ENCODE measurements at places on chromosomes 11 and 22.

DNA sequence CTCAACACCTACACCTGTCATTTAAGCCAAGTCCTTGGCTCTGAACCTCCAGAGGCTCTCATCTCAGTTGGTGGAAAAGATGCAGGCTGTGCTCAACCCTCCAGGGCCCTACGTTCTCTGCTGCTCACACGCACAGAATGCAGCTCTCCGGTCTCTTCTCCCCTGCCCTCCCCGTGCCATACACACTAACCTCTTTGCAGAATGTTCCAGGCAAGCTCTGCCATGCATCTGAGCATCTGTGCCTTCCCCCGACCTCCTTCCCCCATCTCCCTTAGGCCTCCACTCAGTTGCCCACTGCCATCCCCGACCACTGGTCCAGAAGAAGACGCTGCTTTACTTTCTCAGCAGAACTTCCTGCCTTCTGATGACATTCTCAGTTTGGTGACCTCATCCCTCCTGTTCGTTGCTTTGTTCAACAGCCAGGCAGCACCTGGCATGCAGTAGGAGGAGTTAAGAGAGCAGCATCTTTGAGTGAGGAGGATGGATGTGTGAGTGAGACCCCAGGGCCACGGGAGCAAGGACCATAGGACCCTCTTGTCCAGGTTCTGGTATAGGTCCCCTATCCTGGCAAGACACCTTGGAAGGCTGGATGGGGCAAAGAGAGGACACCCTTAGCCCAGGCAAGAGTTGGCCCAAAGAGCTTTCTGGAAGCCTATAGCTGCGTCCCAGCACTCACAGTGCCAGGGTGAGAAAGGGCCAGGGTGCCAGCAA is 598.0 kb downstream of the BRD1 start:
- DNase-seq: no peak

GRCh38 chr11:44300844-44301563 is 8.9 kb downstream of the ALX4 start:
- DNase-seq: no peak

- no peak for DNase-seq
These were observed 47.0 kb upstream of the ALKBH3 start for GRCh38 chr11:43833657-43834073.

DNA sequence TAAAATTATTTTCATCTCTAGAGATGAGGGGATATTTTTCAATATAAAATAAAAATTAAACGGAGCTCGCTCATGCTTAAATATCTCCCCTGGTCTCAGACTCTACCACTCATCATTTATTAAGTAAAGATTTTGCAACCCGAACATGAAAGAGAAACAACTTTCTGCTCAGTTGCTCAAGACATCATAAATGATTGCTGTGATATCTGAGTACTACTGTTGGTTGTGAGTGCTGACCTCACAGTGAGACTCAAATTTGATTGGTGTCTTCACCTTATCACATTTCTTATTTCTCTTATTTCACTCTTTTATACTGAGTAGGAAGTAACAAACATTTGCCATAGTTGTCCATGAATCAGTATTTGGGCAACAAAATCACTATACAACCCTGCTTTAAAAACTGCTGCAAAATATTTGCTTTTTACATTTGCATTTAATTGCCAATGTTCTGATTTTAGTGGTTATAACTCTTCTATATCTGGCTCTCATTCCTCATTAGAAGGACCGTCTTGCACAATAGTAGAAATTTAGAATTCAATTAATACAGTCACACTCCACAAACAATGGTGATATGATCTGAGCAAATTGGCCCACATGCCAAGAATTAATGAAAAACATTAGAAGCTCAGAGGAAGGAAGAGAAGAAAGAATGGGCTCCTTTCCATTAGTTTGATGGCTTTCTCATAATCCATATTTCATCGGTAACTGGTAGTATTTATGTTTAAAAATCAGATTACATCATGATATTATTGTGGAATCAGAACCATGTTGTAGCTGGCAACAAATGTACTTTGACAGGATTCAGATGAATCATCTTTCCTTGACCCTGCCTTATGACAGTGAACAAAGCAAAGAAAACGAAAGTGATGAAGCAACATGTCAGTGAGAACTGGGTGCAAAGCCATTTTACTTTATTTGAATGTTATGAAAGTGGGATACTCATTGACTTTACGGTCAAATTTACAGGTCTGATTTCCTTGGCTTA is 973.6 kb upstream of the TENM4 start:
- DNase-seq: no peak

DNA sequence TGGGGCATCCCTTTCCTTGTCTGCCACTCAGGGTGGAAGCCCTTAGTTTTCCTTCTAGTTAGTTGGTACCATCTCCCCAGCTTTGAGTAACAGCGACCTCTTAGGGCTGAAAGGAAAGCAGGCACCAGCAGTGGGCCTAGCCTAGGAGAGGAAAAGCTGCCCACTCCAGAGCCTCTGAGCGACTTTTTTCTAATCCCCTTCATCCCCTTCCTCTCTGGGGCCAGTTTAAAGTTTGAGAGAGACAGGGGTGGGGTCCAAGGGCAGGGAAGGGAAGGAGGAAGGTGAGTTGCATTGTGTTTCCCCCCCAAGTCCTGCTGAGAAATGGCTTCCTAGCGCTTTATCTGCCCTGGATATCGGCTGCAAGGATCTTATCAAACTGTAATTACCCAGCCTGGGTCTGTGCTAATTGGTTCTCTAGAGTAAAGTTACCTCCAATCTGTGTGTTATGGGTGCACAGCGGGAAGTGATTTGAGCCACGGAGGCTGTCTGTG is 573.9 kb upstream of the CADM1 start:
- no peak for DNase-seq

DNA sequence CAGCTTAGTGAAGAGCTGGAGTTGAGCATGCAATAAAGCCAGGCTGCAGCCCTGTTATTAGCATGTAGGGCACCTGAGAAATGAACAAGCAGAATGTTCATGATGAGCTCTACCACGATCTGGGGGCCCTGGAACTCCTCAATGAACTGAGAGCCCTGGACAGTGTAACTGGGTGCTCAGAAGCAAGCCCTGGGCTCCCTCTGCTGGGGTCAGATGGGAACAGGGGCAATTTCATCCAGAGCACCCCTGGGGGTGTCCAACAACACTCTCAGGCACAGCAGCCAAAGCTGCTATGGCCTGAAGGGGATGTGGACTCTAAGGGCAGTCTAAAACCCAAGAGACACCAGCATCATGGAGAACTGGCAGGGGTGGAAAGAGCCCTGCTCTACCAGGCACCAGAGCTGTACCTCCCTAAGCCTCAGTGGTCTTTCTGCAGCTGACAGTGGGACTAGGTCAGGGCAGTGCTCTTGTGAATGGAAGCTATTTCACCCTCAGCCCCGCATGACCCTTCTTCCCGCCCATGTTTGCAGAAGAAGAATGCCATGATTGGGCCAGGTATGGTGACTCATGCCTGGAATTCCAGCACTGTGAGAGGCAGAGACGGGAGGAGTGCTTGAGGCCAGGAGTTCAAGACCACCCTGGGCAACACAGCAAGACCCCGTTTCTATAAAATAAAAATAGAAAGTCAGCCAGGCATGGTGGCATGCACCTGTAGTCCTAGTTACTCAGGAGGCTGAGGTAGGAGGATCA is 28.9 kb downstream of the THOC5 start:
- no peak for DNase-seq

DNA sequence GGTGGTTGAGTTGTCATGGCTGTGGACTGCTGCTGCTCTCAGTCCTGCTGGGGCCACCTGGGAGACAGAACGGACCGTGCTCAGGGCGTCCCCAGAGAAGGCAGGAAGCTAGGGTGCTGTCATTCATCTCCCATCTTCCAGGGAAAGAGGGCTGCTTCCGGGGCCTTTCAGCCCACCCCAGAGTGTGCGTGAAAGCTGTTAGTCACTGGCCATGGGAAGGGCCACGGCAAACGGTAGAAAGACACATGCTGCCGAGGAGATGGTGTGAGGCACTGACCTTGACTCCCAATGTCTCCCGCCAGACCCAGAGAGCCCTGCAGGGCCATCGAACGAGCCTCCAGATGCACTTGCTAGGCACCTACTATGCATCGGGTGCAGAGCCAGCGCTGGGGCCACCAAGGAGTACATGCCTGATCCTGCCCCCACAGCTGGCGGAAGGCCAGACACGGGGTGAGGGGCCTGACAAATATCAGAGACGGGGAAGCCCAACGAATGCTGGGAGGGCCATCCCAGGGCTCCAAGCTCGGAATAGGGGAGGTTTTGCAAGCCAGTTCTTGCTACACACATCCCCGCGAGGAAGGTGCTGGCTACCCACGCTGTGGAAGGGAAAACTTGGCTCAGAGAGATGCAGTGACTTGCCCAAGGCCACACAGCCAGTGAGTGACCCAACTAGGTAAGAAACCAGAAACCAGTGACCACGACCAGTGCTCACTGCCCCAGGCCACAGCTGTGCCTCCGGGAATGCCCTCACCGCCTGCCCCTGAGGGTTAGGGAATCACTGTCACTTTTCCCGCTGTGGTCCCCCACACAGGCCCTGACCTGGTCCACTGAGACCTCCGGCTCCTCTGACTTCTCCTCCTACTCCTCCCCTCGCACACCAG is 10.1 kb downstream of the RAC2 start:
- no peak for DNase-seq

GRCh38 chr22:44249376-44250147 is 63.2 kb downstream of the SHISAL1 start:
- no peak for DNase-seq

- no peak for DNase-seq
These were observed 5.6 kb downstream of the LIPT2 start for GRCh38 chr11:74487875-74488274.

- DNase-seq: no peak
These were observed 92.9 kb downstream of the RPS6KA4 start for GRCh38 chr11:64451856-64452255.

GRCh38 chr11:26830218-26830617 is 108.4 kb upstream of the SLC5A12 start:
- no peak for DNase-seq

DNA sequence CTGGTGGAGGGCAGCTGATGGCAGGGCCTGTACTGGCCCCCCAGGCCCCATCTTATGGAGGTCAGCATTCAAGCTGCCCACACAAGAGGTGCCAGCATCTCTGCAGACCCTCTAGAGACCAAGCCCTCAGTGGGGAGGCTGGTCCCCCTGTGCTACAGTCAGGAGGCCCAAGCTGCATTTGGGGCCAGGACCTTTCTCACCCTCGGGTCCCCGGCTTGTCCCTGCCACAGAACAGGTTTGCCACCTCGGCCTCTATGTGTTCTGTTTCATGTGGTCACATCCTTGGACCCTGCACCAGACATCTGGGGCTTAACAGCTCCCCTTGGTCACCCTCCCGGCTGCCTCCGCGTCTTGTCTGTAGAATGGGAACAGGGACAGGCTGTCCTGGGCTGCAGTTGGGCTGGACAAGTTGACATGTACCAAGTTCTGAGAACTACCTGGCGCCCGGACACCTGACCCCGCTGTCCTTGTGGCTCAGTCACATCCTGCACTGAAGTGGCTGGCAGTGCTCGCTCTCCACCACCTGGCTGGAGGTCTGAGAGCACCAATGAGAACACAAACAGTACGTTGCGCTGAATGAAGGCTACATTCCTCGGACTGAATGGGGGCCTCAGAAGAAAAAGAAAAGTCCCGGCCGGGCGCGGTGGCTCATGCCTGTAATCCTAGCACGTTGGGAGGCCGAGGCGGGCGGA is 2.7 kb upstream of the PLXNB2 start:
- no peak for DNase-seq

DNA sequence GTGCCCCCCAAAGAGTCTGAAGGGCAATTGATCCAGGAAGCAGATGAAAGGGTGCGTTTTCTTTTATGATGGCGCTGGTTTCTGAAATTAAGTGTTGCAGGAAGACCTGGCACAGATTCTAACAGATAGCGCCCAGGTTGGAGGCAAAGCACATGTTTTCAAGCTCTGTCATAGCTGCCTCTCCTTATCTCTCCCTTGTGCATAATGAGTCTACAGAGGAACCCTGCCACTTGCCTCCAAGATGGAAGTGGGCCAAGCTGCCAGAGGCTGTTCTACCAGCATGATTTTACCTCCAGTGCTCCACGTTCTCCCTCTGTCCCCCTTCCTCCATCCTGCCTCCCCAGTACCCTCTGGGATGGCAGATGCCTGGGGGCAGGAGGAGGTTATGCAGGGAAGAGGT is 30.0 kb upstream of the TLCD5 start:
- DNase-seq: no peak

DNA sequence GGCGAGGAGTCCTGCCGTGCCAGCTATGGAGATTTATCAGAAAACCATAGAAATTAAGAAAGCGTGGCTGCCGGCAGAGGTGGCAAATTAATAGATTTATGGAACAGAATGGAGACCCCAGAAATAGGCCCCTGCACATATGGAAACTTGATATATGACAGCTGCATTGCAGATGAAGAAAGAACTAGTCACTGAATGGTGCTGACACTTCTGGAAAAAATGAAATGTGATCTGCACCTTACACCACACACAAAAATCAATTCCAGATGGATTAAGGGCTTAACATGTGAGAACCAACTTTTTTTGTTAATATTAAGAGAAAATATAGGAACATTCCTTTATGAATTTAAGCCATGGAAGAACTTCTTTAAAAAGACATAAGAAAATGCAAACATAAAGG is 40.3 kb upstream of the TSKU start:
- no peak for DNase-seq

DNA sequence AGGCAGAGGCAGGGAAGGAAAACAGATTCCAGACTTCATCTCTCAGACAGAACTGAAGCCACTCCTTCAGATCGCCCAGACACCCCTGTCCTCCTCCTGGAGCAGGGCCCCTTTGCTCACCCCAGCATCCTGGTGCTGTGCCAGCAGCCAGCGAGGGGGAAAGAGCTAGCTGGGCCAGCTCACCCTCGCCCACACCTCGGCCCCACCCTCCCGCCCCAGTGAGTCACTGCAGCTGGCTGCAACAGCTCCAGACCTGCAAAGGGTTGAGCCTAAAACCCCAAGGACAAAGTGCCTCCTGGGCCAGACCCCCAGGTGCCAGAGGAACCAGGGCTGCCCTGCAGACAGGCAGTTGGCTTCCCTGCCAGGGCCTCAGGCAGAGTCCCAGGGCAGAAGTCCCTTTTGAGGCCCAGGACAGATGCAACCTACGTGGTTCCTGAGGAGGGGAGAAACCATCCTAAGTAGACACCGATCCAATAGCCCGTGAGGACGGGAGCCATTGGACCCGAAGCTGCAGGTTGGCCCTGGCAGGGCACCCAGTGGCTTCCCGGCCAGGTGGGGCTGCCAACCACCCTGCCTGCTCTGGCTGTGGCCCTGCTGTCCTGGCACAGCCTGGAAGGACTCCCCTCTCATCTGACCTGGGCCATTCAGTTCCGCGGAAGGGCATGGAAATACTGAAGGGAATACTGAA is 7.2 kb downstream of the AHNAK start:
- DNase-seq: no peak

DNA sequence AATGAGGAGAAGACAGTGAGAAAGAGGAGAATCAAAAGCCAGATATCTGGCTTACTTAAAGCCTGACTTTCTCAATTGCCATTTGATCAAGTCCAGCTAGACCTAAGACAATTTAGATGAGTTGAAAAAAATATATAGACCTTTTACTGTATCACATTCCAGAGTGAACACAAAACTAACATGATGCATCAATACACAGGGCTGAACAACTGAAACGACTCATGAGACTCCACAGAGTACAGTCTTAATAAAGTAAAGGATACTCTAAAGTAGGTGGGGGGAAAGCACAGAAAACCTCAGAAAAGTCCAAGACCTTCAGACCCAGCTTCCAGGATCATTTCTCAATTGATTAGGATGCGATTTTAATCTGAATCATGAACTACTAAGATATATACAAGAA is 95.3 kb upstream of the OR9G4 start:
- no peak for DNase-seq

All from activated T-helper 1 cell treated with anti-CD3 and anti-CD28 coated beads, Interleukin-2, amount 50 U/mL, for 16 hours (primary cell).